ENCODE measurements at places on chromosomes 16 and 17.

GRCh38 chr17:7238420-7239090 is 702 bp downstream of the PHF23 start:
- DNase-seq: no peak

DNA sequence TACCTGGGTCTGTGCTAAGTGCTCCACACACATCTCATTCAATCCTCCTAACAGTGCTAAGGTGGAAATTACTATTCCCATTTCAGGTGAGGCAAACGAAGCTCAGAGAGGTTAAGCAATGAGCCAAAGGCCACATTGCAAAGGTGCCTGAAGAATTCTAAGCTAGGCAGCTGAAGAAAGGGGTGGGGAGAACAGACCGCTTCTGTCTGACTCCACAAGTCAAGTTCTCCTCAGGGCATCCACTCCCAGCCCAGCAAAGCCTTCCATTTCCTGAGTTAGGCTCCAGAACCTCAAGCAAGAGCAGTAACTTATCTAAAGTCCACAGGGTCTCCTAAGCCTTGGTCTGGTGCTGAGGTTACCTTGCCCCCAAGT is 27.0 kb upstream of the MRPS23 start:
- DNase-seq: no peak

GRCh38 chr16:55030944-55031343 is 100.3 kb downstream of the IRX5 start:
- no peak for DNase-seq

- no peak for DNase-seq
Observed at GRCh38 chr17:66422186-66422585, 119.8 kb downstream of the PRKCA start.

- DNase-seq: no peak
Observed at GRCh38 chr17:38533866-38534497, 71.8 kb downstream of the SRCIN1 start.

- DNase-seq: no peak
Observed at GRCh38 chr17:17207998-17208397, 1.9 kb upstream of the PLD6 start.

- DNase-seq: no peak
Observed at GRCh38 chr16:68519225-68519745, 19.8 kb upstream of the ZFP90 start.

GRCh38 chr16:1645914-1646525 is 32.1 kb upstream of the JPT2 start:
- DNase-seq: peak; percentile 19

GRCh38 chr17:56186222-56186786 is 33.0 kb downstream of the ANKFN1 start:
- DNase-seq: no peak

GRCh38 chr17:80474231-80474960 is 2.0 kb downstream of the NPTX1 start:
- no peak for DNase-seq

GRCh38 chr16:74279266-74279665 is 17.3 kb upstream of the PSMD7 start:
- DNase-seq: no peak

Data from caudate nucleus (tissue), 63 donors.